ENCODE measurements at places on chromosomes 3 and 15.

DNA sequence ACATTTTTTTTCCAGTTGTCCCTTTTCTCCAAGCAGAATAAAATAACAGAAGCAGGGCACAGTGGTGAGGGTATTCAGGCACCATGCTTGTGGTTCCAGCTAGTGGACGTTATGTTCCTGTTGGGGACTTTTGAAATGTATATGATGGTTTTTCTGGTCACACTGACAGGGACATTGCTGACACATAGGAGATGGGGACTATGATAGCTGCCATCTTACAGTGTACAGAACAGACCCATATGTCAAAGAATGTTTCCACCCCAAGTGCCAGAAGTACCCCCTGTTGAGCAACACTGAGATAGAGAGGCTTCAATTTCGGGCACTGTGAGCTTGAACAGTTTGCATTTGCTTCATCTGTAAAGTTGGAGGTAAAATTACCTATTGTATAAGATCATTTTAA, 38.6 kb downstream of the MCTP2 start:
- no peak for DNase-seq

GRCh38 chr3:196654735-196655090, 15.2 kb downstream of the NRROS start:
- DNase-seq: no peak

DNA sequence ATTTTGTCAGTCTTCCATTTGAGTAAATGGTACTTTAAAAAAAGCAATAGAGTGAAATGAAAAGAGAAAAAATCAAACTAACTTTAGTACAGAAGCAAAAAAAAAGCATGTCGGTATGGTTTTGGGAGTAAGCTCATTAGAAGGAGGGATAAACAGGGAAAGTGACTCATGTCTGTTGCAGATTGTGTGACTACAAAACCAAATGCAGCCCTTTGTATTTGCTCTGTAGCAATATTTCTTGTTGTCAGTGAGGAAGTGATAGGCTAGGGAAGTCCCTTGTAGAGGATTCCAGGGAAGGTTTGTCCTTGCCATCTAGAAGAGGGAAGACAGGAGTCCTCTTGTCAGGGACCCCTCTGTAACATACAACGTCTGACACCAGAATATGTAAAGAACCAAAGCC, 150.5 kb upstream of the POU1F1 start:
- DNase-seq: no peak

DNA sequence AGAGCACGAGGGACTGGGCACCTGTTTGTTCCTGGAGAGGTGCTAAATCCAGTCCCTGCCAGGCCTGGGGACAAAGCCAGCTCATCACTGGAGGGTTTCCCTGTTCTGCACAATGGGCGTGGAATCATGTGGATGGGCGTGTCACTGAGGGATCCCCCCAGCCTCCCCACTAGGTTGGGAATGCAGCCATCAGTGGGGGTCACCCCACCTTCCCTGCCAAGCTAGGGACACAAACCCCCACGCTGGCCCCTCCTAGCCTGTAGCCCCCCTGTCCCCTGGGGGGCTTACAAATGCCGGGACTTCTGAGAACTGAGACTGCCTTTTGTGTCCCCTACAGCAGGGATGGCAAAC, 61.9 kb downstream of the NSMCE3 start:
- no peak for DNase-seq

DNA sequence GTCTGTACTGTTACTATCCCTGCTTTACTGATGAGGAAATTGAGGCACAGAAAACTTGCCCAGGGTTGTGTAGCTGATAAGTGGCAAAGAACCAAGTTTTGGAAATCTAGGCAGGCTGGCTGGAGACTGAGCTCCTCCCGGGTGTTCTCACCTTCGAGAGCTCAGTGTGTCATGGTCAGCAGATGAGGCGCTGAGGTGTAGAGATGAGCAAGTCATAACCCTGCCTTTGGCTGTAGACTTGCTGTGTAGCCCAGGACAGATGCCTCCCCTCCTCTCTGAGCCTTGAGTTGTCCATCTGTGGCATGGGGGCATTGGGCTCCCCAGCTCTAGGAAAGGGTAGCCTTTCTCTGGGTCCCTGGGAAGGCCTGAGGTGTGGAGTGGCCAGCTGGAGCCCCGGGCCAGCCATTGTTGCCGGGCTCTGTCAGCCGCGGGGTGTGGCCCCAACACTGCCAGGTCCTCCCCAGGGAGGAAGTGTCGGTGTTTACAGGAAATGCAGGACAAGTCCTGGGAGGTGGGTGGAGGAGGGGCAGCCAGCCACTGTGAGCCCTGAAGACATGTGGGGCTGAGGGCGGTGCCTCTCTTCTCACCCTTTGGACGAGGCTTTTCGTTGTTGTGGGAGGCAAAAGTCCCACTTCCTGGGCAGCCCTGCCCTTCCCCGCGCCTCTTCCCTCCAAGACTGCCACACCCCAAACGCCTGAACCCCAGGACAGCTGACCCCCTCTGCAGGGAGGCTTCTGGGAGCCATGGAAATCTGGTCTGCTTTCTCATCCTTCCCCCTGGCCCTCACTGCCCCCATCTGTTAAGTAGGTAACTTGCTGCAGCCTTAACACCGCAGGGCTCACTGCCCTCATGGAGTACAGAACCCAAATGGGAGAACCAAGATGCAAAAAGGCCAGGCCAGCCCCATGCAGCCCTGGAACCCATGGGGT, 29.1 kb downstream of the FGD5 start:
- peak; percentile 18 for DNase-seq

- DNase-seq: peak; percentile 62
These were observed 1.0 kb downstream of the KAT2B start for GRCh38 chr3:20041197-20041780.

DNA sequence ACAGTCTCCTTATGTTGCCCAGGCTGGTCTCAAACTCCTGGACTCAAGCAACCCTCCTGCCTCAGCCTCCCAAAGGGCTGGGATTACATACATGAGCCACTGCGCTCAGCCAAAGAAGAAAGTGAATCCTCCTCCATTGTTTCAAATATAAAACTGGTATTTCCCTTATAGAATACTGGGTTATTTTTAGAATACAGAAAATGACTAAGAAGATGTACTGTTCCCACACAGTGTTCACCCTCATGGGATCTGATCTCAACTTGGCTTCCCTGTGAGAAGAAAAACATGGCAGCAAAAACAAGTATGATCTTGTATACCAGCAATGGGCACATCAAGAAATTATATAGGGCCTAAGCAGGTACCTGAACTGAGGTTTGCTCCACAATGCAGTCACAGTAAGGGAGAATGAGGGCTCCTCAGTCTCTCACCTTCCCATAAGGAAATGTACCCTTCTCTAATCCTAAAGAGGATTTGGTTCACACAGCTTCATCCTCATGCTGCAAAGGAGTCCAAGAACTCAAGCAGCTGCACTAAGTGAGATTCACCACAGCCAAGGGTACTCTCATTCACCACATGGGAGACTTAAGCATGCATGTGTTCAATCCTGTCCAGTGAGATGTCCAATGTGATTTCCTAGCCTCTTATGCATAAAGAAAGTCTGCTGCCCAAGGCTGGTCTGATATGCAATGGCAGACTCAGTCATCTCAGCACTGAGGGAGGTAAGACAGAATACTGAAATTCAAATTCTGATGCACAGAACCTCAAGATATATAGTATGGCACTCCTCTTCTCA, 25.8 kb downstream of the USP4 start:
- DNase-seq: no peak

- DNase-seq: no peak
These were observed 194.5 kb downstream of the RPLP1 start for GRCh38 chr15:69647142-69647513.

GRCh38 chr3:134377896-134378295, 3.6 kb upstream of the AMOTL2 start:
- DNase-seq: no peak

DNA sequence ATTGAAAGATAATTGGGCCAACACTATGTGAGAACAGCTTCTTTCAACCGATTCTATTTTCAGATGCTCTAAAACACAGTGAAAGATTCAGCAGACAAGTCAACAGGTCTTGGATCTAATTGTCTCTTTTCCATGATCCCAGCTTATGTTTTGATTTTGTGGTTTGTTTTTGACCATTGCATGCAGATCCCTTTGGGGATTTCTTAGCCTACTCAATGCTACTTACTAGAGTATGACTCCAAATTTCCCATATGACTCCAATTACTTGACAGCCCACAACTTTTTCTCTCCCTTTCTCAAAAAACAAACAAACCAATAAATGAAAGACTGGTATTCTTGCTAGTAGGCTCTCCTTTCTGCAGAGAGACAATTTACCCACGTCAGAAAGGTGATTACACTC, 67.1 kb downstream of the KCNH8 start:
- no peak for DNase-seq

- no peak for DNase-seq
These were observed 808 bp downstream of the RBM6 start for GRCh38 chr3:49940667-49941249.

- DNase-seq: peak; percentile 58
These were observed 58.2 kb upstream of the ARRDC4 start for GRCh38 chr15:97902140-97902780.

GRCh38 chr3:134600685-134601463, 49.9 kb downstream of the KY start:
- peak; percentile 70 for DNase-seq

- no peak for DNase-seq
These were observed 82.3 kb downstream of the LPP start for GRCh38 chr3:188236271-188236670.

DNA sequence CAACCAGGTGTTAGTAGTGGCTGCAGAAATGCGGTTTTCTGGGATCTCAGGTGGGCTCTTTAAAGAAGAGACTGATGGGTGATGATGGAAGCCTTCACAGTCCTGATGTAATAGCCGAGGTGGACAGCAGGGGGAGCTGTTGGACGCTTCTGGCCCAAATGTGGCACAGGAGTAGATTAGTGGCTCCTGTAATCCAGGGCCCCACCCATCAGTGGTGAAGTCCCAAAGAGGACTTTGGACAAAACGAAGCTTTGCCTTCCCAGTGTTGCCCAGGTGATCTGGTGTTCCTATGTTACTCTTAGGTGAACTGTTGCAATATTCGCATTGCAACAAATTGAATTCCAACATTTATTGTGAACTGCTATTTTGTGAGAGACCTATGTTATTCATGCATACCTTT, 31.8 kb upstream of the MYZAP start:
- peak; percentile 67 for DNase-seq

DNA sequence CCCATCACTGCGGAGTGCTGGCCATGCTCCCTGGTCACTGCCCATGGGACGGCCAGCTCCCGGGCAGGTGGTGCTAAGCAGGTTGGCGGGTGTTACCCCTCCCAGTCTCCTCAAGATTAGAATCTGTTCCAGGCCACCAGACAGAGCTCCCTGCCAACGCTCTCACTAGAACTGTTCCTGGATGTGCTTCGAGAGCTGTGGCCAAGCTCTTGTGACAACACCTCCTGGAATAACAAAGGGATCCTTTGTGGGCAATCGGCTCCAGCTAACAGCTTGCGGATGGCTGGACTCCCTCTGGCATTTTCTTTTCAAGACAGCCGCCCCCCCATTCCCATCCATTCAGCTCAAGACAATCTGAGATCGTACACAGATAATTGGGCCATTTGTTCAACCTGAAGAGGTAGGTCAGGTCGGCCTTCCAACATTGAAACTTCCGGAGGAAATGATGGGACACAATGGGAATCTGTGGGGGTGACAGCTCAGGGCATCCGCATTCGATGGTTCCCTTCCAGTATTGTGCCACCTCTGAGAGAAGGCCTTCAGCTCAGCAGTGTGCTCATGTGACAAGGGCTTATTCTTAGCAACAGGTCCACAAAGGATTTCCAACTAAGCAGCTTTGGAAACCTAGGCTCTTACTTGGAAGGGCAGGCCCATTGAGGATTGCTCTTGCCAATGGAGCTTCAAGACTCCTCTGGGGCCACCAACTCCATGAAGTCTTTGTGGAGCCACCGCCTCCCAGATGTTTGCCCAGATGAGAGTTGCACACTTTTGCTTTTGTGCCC, 11.6 kb upstream of the EPHB3 start:
- DNase-seq: no peak

DNA sequence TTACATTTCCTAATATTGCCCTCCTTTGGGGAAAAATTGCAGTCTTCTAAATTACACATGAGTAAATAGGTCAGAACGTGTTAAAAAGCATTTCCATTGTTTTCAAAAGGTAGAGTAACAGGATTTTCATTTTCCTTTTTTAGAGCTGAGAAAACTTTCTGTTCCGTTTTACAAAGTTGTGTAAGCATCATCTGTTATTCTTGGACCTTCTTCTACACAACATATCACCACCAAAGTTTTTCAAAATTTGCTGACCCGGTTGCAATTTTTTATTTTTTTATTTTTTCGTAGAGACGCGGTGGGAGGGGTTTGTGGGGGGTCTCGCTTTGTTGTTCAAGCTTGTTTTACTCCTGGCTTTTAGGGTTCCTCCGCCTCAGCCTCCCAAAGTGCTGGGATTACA, 1.1 kb downstream of the CCDC39 start:
- DNase-seq: no peak

- DNase-seq: no peak
These were observed 16.6 kb downstream of the EPB42 start for GRCh38 chr15:43204016-43204901.

DNA sequence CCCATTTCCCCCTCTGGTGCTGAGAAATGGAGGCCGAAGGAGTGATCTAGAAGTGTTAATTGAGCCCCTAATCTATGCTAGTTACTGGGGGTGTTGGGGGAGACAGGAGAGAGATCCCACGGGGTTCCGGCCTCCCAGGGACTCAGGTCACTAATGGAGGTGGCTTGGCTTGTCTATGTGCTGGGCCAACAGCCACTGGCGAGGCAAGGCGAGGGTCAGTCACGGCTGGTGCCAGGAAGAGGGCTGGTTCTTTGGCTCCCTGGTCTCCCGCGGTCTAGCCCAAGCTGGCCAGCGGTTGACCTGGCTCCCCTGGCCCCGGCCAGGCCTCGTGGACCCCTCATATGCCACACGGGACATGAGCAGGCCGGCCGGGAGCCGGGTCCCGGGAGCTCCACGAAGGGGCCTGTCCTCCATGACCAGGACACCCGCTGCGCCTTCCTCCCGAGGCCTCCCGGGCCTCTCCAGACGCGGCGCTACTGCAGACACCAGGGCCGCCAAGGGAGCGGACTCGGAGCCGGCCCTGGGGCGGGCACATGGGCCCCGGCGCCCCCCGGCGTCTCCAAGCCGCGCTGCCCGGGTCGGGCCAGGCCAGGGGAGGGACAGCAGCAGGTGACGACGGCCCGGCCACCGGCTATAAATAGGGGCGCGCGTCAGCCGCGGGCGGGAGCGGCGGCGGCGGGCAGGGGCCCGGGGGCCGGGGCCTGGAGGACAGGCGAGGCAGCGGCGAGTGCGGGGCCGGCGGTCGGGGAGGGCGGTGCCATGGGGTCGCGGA, at the start of gene ALPK3:
Gene ALPK3, plus strand, starts transcription at position 663 of the 772 bp plus-strand sequence. Its CDS starts 97 bp downstream, at position 760.
- peak; percentile 1 for DNase-seq

DNA sequence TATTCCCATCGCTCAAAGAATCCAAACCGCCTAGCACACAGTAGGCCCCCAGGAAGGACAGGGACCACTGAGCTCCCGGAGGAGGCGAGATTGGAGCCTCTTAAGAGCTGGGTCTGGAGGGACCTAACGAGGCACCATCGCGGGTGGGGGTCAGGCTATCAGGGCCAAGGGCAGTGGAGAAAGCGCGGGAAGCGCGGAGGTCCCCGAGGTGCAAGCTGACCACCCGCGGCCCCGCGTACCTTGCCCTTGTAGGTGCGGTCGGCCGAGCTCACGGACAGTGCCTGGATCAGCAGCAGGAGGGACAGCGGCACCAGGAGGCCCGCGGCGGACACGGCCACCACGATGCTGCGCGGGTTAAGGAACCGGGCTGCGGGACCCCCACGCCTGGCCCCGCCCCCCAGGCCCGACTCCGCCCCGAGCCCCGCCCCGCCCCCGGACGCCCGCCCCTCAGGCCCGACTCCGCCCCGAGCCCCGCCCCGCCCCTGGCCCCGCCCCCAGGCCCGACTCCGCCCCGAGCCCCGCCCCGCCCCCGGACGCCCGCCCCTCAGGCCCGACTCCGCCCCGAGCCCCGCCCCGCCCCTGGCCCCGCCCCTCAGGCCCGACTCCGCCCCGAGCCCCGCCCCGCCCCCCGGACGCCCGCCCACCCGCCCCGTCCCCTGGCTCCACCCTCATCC, 3.9 kb downstream of the ZDHHC19 start:
- DNase-seq: no peak
